ELF-1 (cell line): ENCODE measurements at places on chromosomes 12 and 14.

- DNase-seq, result no peak
These were observed 21.2 kb upstream of the CDCA4 start for GRCh38 chr14:105041841-105042765.

DNA sequence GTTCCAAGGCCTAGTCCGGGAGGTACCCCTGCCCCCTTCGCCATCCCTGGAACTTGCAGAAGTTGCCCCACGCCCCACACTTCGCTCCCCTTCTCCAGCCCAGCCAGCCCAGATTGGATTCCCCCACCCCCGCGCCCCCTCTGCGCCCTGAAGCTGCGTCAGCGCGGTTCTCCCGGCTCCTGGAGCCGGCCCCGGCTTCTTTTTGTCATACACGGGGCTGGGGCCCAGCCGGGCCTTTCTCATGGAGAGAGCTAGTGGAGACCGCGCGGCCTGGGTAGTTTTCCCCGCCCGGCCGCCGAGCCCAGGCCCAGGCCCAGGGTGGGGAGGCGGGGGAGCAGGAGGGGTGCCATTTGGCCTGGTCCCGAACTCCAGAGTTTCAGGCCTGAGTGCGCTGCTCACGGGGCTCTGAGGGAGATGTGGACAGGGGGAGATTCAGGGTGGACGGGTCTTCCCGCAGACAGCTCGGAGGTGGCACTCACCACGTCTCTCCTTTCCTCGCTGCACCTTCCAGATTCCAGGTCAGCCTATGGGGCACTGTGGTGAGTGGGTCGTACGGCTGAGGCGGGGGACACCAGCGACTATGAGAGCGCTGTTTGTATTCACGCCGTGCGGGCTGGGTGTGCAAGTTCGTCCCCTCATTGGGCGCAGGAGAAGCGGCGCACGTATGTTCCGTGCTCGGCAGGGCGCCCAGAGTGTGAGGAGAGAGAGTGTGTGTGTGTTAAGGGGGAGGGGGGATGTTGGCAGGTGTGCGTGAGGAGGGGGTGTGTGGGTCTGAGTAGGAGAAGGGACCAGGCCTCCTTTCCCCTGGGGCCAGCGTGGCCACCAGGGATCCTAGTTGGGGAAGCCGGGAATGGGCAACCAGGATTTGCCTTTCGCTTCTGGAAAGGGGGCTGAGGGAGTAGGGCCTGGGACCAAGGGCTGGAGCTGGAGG, 785 bp upstream of the LHX5 start:
- no peak for DNase-seq

GRCh38 chr12:82876075-82876474, 189.4 kb downstream of the TMTC2 start:
- DNase-seq, result no peak

- DNase-seq, result no peak
These were observed 317.8 kb downstream of the TMEM121 start for GRCh38 chr14:105844047-105844630.

GRCh38 chr12:67957383-67957782, 31.9 kb upstream of the IFNG-AS1 start:
- no peak for DNase-seq
